Stimulated activated CD4-positive, alpha-beta T cell treated with anti-CD3 and anti-CD28 coated beads, Interleukin-2, amount 100 ng/mL, for 24 hours (primary cell): ENCODE measurements at places on chromosomes 3 and 15.

DNA sequence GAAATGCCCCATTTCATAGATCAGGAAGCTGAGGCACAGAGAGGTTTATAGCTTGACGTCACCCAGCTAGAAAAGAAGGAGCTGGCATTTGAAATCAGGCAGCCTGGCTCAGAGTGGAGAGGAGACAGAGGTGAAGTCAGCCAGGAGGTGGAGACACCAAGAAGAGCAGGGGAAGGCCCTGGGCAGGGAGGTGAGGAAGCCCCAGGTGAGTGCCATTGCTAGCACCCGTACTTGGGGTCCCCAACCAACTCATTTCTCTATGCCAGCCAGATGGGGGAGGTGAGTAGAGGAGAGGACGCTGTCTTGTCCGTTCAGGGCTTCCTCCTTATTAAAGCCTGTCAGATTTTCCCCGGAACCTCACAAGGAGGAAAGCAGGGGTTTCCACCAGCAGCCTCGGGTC lies 149.6 kb upstream of the TLE3 start:
- no peak for DNase-seq

GRCh38 chr15:64911311-64912186 lies at the start of gene ANKDD1A:
Gene ANKDD1A (plus strand): TSS chr15:64911902. CDS start chr15:64911931, 29 bp downstream.
- peak; percentile 72 for DNase-seq

GRCh38 chr3:48180531-48181253 lies 7.5 kb downstream of the CDC25A start:
- no peak for DNase-seq

DNA sequence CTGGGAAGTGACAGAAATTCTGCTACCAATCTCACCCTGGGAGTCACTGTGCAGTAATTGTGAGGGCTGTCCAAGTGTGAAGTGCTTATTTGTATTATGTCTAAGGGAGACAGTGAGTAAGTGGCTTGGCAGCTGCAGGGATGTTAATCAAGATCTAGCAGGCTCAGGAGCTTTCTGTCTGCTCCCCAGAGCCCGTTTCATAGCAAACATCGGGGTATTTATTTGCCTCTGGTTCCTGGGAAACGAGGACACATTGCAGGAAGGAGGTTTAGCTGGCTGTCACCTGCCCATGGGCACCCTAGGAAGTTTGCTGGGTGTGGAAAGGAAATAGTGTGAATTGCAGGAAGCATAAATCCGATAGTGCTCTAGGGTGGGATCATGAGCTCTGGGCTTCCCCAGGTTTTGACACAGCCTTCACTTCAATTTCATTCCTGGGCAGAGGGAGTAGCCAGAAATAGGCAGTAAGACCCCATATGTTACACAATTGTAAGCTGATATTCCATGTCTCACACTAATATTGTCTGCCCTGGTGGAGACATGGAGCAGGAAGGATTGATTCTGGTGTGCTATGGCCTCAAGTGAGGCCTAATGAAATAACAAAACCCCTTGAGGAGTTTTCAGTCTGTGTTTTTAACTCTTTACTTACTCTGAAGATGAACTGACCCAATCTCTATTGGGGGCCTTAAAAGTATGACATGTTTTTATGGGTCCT lies 74.1 kb upstream of the MITF start:
- DNase-seq, result no peak

DNA sequence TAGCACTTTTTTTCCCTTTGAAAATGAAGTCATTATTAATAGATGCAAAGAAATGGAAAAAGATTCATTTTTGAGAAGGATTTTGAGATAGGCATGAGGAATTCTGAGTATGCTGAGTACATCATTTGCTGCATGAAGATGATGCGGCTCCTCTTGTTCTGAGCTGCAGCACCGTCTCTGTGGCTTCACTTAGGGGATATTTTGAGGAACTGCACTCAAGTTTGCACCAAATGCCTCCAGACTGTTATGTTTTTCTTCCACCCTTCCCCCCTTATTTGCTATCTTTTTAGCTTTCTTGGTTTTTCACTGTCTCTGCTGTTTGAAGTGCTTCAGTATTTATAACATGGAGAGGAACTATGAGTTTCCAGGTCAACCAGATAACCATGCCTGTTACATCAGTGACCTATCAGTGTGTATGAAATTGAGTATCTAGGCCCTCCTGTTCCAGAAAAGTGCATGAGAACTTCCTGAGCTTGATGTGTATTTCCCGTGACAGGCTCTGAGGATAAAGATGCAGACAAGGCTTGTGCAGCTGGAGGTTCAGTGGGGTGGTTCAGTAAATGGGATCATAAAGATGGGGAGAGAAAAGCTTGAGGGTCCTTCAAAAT lies 128.7 kb downstream of the PDCD6IP start:
- DNase-seq, result no peak

DNA sequence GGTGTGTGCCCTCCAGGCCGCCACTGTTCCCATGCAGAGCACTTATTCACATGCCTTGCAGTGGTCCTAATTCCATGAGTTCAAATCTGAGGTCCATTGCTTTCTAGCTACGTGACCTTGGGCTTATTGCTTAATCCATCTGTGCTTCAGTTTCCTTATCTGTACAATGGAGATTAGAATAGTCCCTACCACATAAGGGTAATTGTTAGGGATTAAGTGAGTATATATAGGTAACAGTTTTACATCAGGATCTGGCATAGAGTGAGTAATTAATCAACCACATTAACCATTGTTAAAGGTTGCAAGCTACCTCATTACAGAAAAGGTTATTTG lies 7.6 kb downstream of the CPN2 start:
- DNase-seq, result no peak

DNA sequence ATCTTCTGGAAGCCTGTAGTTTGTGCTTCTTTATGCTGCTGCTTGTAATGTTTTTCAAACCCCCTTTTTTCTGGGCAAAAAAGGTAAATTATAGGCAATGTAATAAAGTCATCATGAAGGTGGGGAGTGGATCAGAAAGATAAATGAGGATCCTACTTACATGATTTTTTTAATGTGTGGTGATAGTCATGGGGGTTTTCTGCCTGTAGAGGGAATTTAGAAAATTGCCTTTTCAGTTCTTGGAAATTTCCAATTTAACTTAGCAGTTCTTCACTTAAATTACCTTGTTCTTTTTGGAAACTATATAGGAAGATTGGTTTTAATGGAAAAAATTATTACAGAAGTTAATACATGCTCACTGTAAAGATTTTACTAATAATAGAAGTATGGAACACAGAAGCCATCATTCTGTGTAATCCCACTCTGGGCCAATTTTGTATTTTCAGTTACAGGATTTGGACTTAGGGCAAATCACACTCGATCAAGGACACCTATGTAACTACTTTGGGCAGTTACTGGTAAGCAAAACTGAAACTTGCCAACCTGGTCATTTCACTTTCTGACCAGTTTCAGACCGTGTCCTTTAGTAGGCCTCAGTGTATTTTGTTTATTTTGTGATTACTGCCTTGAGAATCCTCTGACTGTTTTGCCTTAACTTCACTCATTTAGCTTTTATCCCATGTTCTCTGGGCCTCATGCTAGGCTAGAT lies 10.5 kb upstream of the SCAANT1 start:
- no peak for DNase-seq
